ENCODE measurements at places on chromosomes 3 and 15. TPM values are rescaled to one million over a fixed set of nuclear protein-coding genes. Genes with fewer than 3 reads are reported as not detected.

DNA sequence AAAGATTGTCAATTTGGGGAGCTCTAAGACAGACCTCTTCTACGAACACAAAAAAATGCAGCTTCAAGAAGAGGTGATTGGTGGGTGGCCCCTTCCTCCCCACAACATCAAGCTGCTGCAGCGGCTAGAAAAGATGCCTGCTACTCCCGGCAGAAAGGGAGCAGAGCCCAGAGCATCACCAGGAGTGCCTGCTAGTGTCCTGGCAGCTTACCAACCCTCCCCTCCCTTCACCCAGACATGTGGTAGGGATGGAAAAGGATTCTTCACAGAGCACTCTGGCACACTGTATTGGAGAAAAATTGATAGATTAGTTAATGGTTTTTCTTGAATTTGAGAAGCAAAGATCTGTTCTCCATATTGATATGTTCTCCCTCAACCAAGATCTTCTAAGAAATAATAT is 10.8 kb downstream of the IP6K1 start:
- no peaks in the 10 kb centered on the region for H3K27me3 ChIP-seq
- H3K4me3 ChIP-seq, result no peak overlapping the region
- DNase-seq, result no peak

GRCh38 chr3:42631620-42632019 is 21.9 kb upstream of the ZBTB47 start:
- no peaks in the 10 kb centered on the region for H3K4me1 ChIP-seq
- H3K4me3 ChIP-seq, result no peak overlapping the region
- H3K27me3 ChIP-seq, result no peaks in the 10 kb centered on the region

GRCh38 chr3:135731546-135731945 is 234.0 kb upstream of the PPP2R3A start:
- H3K36me3 ChIP-seq, result no peaks in the 10 kb centered on the region
- no peak overlapping the region for H3K4me3 ChIP-seq
- H3K4me1 ChIP-seq, result no peaks in the 10 kb centered on the region

- H3K36me3 ChIP-seq, result no peaks in the 10 kb centered on the region
- DNase-seq, result no peak
- no peaks in the 10 kb centered on the region for H3K27me3 ChIP-seq
- no peak overlapping the region for H3K4me3 ChIP-seq
Measured at GRCh38 chr15:63349156-63349555, 32.5 kb downstream of the CA12 start.

GRCh38 chr3:52880474-52880873 is 16.9 kb downstream of the STIMATE start:
- H3K4me3 ChIP-seq, result no peak overlapping the region
- no peak overlapping the region for H3K27ac ChIP-seq
- peaks cover 20% of the 10 kb centered on the region for H3K4me1 ChIP-seq
- no peaks in the 10 kb centered on the region for H3K27me3 ChIP-seq
- DNase-seq, result no peak

- H3K27me3 ChIP-seq, result no peaks in the 10 kb centered on the region
- H3K4me1 ChIP-seq, result peaks cover 12% of the 10 kb centered on the region
- no peak overlapping the region for H3K4me3 ChIP-seq
Measured at GRCh38 chr3:25547943-25548674, 116.6 kb downstream of the TOP2B start.

DNA sequence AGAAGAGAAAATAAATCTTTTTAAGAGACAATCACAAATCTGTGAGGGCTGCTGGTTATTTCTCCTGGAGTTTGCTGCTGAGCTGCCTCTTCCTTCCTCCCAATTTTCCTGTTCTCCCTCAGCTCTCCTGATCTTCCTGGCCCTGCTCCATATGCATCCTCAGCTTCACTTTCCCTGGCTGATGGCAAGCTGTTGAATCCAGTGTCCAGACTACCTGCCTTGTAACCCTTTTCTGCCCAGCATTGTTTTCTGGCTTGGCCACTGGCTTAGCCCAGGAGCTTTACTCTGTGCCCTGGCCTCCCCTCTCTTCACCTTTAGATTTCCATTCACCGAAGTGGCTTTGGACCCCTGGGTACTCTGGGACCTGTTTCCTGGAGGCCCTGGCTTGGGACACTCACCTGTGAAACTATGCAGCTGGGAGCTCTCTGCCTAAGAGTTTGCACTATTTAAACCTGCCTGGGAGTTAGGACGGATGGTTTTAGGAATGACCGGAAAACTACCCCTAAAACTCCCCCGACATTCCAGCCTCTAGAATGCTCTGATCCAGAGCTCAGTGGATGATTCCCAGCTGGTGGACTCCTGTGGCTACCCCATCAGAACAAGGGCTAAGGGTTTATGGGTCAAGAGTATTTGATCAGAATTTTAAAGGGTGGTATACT is 90.0 kb downstream of the RBPMS2 start:
- H3K27me3 ChIP-seq, result no peaks in the 10 kb centered on the region
- H3K27ac ChIP-seq, result no peak overlapping the region
- H3K4me3 ChIP-seq, result no peak overlapping the region
- H3K36me3 ChIP-seq, result peaks cover 81% of the 10 kb centered on the region

DNA sequence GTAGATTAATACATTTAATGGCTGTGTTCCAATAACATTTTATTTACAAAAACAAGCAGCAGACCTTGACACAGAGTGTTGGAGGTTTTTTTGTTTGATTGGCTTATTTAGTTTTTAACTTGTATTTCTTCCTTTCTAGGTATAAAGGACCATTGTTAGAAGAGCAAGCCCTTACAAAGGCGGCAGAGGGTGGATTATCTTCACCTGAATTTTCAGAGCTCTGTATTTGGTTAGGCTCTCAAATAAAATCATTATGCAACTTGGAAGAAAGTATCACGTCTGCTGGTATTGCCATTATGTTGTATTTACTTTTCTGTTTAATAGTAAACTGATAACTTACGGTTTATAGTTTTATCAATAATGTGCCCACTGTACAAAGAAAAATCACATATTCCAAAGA is 10.0 kb downstream of the FAM98B start:
- H3K36me3 ChIP-seq, result peaks cover 12% of the 10 kb centered on the region
- no peak overlapping the region for H3K27ac ChIP-seq
- no peak overlapping the region for H3K4me3 ChIP-seq
- DNase-seq, result no peak

DNA sequence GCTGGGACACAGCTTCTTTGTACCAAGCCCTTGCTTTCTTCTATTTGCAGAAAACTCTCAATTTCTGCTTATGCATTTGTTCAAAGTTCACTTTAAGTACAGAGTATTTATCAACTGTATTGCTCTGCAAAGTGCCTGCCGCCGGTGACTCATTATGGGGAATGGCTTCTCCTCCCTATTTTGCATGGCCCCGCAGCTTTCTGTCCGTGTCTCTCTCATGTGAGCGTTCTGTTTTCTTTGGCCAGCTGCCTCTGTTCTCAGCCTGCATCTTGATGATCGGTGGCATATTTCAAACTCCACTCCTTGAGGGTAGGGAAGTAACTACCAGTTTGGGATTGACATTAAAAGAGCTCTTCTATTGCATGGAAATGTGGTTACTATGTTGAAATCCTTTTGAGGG is 28.6 kb upstream of the ST8SIA2 start:
- peaks cover 3% of the 10 kb centered on the region for H3K27me3 ChIP-seq
- H3K36me3 ChIP-seq, result no peaks in the 10 kb centered on the region
- H3K27ac ChIP-seq, result no peak overlapping the region

DNA sequence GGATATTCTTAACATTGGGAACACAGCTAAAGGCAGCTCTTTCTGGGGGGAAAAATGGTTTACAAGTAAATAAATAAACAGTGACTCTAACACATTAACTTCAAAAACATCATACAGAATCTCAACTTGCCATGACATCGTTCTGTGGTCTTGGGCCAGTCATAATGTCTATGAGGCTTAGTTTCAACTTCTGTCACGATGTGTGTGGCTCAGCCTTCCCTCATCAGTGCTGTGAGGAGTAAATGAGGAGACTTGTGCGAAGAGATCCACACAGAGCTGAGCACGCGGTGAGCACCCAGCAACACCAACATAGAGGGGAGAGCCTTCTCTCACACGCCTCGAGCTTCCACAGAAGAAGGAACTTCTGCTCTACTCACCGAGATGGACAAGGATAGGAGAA is 49.0 kb downstream of the DZIP1L start:
- H3K4me3 ChIP-seq, result no peak overlapping the region
- no peaks in the 10 kb centered on the region for H3K4me1 ChIP-seq
- H3K27ac ChIP-seq, result no peak overlapping the region

The CCR5 gene
- total RNA-seq, result 0.46 TPM

The CDC25A gene
- not detected for total RNA-seq

The SLC22A14 gene
- total RNA-seq, result not detected

The EOGT gene
- 96.5 TPM for total RNA-seq

The UBAP1L gene
- total RNA-seq, result 7.5 TPM

The GXYLT2 gene
- total RNA-seq, result 8.6 TPM

The HDC gene
- total RNA-seq, result 3.3 TPM

Data from esophagus muscularis mucosa (tissue), 4 donors.